Effector memory CD4-positive, alpha-beta T cell (primary cell): ENCODE measurements at places on chromosomes 7 and 10.

GRCh38 chr10:118458957-118459641, 117.0 kb upstream of the FAM204A start:
- no peak for DNase-seq

GRCh38 chr7:133265821-133266220, 12.9 kb downstream of the EXOC4 start:
- no peak for DNase-seq

DNA sequence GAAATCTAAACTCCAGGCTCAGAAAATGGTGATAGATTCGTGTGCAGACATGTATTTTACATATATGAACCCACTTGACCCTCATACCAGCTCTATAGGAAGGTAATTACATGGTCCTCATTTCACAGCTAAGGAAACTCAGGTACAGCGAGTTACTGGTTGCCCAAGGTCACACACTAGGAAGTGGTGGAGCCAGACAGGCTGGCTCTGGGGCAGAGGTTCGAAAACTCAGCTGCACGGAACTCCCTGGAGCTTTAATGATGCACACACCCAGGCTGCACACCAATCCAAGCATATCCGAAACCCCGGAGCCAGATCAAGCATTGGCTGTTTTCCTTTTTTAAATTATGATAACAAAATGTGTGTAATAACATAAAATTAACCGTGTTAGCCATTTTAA, 172.4 kb downstream of the COBL start:
- no peak for DNase-seq

DNA sequence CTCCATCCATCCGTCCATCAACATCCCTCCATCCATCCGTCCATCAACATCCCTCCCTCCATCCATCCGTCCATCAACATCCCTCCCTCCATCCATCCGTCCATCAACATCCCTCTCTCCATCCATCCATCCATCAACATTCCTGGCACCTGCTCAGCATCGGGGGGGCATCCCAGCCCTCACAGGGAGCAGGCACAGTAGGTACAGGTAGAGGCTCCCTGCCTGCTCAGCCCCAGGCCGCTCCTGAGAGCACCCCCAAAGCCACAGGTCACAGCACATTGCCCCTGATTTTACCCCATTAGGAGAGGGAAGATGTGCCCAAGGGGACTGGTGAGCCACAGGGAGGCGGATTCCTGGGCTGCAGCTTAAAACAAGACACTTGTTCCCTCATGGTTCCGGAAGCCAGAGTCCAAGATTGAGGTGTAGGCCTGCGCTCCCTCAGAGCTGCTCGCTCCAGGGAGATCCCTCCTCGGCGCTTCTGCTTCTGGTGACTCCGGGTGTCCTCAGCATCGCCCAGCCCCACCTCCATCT, 21.1 kb upstream of the CFAP46 start:
- no peak for DNase-seq
